ENCODE measurements at places on chromosomes 2 and 18. TPM values are rescaled to one million over a fixed set of nuclear protein-coding genes. Genes with fewer than 3 reads are reported as not detected.
A peak's percentile ranks its signal among the peaks of the same experiment; 100 is the strongest.

GREB1L gene
- not detected for total RNA-seq

DNA sequence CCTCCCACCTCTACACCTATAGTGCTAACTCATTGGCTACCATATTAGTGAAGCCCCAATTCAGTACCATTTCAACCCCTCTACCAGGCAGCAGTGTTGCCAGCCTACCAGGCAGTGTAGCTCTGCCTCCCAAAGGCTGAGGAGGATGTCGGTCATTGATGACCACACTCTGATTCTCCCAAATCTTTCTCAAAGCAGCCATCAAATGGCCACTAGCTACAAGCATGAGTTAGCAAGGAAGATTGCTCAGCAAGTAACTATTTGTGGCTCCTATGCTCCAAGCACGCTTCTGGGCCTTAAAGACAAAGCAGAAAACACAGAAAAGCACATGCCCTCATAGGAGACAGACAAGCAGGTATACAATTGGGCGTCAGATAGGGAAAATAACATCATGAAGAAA lies 42.7 kb upstream of the AFF3 start:
- DNase-seq: no peak
- no peaks in the 10 kb centered on the region for H3K36me3 ChIP-seq
- H3K4me3 ChIP-seq: no peak overlapping the region
- no peak overlapping the region for H3K27ac ChIP-seq
- H3K4me1 ChIP-seq: no peaks in the 10 kb centered on the region

IER3IP1 gene
- total RNA-seq: 9.0 TPM

DNA sequence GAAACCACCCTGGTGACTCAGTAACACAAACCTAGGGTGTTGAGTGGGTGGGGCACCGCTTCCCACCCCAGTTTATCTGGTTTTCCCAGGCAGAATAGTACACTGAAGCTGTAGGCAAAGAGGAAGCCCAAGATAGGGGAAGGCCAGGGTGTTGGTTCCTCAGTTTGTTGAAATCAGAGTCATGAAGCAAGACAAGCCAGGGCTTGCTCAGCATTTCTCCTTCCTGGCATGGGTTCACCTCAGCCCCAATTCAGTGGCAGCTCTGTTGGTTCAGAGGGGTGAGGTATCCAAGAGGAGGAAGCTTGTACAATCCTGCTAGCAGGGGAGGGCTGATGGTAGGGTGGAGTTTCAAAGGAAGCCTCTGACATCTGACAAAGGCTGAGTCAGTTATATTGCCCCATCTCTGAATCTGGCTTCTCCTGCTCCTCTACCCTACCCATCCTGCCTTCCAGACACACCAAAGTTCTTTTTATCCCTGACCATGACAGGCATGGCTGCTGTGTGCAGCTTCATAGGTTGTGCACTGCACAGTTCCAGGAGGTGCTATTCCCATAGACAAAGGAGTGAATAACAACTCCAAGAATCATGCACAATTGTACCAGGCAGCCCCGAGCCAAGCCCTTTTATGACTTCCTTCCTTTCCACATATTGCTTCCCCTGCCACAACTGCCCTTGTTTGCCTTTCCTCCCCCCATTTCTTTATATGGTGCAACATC lies 24.9 kb upstream of the RAB10 start:
- no peaks in the 10 kb centered on the region for H3K36me3 ChIP-seq
- no peak for DNase-seq
- H3K27me3 ChIP-seq: no peaks in the 10 kb centered on the region
- H3K4me1 ChIP-seq: no peaks in the 10 kb centered on the region
- no peak overlapping the region for H3K27ac ChIP-seq

KCNIP3 gene
- not detected for total RNA-seq

ARHGAP15 gene
- total RNA-seq: 225 TPM

DNA sequence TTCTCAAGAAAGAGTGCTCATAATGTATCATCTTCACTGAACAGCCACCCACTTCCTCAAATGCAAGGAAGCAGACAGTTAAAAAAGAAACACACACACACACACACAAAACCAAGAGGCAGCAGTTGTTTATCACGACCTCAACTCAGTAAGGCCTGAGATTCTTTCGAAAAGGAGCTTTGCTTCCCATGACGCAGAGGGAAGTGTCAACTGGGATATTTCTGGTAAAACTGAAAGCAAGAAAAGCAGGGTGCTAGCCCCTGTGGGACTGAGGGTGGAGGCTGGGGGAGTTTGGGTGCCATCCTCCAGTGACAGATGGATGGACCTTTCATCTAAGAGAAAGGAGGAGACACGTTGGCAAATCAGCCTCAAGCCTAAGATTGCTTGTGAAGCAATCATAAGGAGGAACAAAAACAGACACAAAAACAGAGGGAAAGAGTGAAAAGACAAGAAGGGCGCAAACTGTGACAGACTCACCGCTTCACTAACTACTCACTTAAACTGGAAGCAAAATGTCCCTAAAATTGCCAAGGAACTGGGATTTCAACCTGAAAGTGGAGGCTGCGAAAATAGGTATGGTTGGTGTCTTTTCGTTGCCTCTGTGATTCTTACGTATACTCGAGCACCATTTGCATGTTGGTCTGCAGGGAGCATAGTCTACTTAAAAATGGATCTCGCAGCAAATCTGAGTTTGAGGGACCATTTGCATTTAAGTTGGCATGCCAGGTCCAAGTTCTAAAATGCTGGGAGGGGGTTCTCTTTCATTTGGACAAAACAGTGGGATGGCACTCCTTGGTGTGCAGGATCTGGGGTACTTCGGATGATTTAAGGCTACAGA lies at the start of gene ARHGAP25:
TSS of gene ARHGAP25 (plus strand) at position 124 of the 838 bp plus-strand sequence. CDS start at position 513, 389 bp downstream.
- DNase-seq: peak; percentile 79
- H3K36me3 ChIP-seq: no peaks in the 10 kb centered on the region
- no peaks in the 10 kb centered on the region for H3K27me3 ChIP-seq
- peaks cover 54% of the 10 kb centered on the region for H3K4me1 ChIP-seq

TWIST2 gene
- total RNA-seq: not detected

- no peak for DNase-seq
- H3K4me3 ChIP-seq: no peak overlapping the region
- H3K27me3 ChIP-seq: no peaks in the 10 kb centered on the region
- no peak overlapping the region for H3K27ac ChIP-seq
- H3K36me3 ChIP-seq: no peaks in the 10 kb centered on the region
- no peaks in the 10 kb centered on the region for H3K4me1 ChIP-seq
Observed at GRCh38 chr2:120032297-120032696, 19.4 kb downstream of the EPB41L5 start.

GRCh38 chr2:10080536-10081304 lies 509 bp upstream of the CYS1 start:
- H3K27ac ChIP-seq: no peak overlapping the region
- peak overlapping the region; percentile 32 for H3K4me3 ChIP-seq
- DNase-seq: peak; percentile 63
- peaks cover 24% of the 10 kb centered on the region for H3K4me1 ChIP-seq
- H3K36me3 ChIP-seq: no peaks in the 10 kb centered on the region
- peaks cover 45% of the 10 kb centered on the region for H3K27me3 ChIP-seq

DNA sequence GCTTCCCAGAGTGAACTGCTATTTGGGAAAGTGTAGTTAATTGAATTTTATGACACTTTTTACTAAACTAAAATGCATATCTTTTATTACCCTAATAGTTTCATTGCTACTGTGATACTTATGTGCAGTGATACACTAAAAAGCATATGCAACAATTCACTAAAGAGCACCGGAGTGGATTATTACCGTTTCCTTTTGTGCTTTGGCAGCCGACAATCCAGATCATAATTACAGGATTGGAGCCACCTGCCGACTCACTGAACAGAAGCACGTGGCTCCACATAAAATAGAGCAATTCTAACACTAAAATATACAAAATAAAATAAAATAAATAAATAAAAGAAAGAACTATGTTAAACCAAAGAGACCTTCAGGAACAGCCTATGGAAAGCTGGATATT lies 583.4 kb downstream of the NRXN1 start:
- H3K4me3 ChIP-seq: no peak overlapping the region
- H3K36me3 ChIP-seq: no peaks in the 10 kb centered on the region
- H3K27ac ChIP-seq: no peak overlapping the region
- no peaks in the 10 kb centered on the region for H3K4me1 ChIP-seq
- H3K27me3 ChIP-seq: no peaks in the 10 kb centered on the region
- no peak for DNase-seq

DNA sequence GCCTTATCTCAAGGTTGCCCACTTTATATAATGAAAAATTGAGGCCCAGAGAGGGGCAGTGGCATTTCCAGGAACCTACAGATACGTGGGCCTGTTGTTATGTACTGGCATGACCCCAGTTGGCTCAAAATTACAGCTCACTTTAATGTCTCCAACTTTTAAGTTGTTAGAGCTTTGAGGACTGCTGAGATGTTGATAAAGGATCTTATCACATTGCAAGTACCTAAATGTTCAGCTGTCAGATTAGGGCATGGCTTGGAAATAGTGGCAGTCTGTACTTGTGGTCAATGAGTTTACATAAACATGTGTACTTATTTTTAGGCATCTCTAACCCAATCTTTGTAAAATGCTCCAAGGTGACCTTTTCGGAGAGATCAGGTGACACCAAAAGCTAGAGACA lies 14.6 kb downstream of the SLC4A5 start:
- no peak for DNase-seq
- no peak overlapping the region for H3K27ac ChIP-seq
- H3K36me3 ChIP-seq: no peaks in the 10 kb centered on the region

All from CD4-positive, alpha-beta memory T cell (primary cell).